ENCODE measurements at places on chromosomes 5 and 9.

- DNase-seq: no peak
- H3K27ac ChIP-seq: no peak overlapping the region
- H3K36me3 ChIP-seq: no peaks in the 10 kb centered on the region
- H3K4me1 ChIP-seq: no peaks in the 10 kb centered on the region
Measured at GRCh38 chr5:127471211-127471610, 46.2 kb upstream of the PRRC1 start.

DNA sequence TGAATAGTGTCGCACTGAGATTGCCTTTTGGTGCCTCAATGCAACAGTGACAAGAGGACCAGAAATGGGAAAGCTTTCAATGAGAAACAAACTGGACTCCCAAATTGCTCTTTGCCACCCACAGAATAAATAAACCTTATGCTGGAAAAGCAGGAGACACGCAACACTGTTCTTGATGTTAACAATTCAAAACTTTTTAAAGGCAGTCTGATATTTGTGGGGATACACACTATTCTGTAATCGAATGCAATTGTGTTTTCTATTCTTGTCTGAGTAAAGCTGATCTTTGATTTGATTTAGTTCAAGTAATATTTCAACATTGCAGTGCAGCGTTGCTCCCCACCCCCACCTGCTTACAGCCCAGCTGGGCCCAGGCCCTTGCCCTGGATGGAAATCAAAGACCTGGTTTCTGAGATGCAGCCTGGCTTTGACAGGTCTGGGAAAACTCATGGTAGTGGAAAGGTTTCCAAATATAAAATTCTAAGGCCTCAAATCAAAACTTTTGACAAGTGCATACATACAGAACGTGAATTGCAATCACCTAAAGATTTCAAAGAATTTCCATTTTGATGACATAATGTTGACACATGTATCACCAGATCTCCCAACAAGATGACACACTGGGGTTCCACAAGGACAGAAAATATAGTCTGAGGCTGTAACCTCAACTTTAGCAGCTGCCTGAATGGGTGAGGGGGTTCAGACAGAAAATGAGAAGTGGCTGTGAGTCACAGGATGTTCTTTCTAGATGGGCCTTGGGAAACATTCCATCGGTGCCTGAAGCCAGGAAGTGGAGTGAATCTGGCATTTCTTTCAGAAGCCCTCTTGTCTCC is 55.1 kb downstream of the ABCA1 start:
- peaks cover 59% of the 10 kb centered on the region for H3K4me1 ChIP-seq
- H3K36me3 ChIP-seq: no peaks in the 10 kb centered on the region
- DNase-seq: no peak
- no peak overlapping the region for H3K4me3 ChIP-seq
- H3K27ac ChIP-seq: peak overlapping the region; percentile 66
- no peaks in the 10 kb centered on the region for H3K27me3 ChIP-seq

DNA sequence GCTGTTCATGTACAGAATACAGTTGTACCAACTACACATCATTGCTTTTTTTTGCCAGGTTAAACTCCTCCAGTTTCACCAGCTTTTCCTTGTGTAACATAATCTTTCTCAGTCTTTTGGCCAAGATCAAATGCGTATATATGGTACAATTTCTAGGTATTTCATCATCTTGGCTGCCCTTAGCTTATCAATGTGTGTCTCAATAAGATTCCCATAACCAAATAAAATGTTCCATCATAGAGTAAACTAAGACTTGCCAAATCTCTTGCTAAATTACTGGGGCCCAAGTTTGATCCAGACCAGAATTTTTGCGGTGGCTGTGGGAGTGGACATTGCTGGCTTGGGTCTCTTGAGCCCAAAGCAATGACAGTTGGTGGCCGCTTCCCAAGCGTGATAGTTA is 24.3 kb upstream of the ERBIN start:
- H3K27me3 ChIP-seq: no peaks in the 10 kb centered on the region
- H3K4me1 ChIP-seq: no peaks in the 10 kb centered on the region
- no peak for DNase-seq
- H3K4me3 ChIP-seq: no peak overlapping the region
- no peaks in the 10 kb centered on the region for H3K36me3 ChIP-seq

- H3K36me3 ChIP-seq: no peaks in the 10 kb centered on the region
- peak overlapping the region; percentile 69 for H3K27ac ChIP-seq
- no peak overlapping the region for H3K4me3 ChIP-seq
- H3K4me1 ChIP-seq: peaks cover 10% of the 10 kb centered on the region
Measured at GRCh38 chr5:131256507-131256823, 7.4 kb upstream of the CDC42SE2 start.

GRCh38 chr5:165185716-165186115 is 1680.3 kb downstream of the MAT2B start:
- H3K27ac ChIP-seq: no peak overlapping the region
- H3K36me3 ChIP-seq: no peaks in the 10 kb centered on the region
- no peaks in the 10 kb centered on the region for H3K27me3 ChIP-seq
- no peaks in the 10 kb centered on the region for H3K4me1 ChIP-seq

GRCh38 chr5:111584651-111585050 is 72.3 kb upstream of the STARD4 start:
- no peak overlapping the region for H3K27ac ChIP-seq
- no peaks in the 10 kb centered on the region for H3K27me3 ChIP-seq
- no peaks in the 10 kb centered on the region for H3K36me3 ChIP-seq
- no peak for DNase-seq
- no peak overlapping the region for H3K4me3 ChIP-seq
- H3K4me1 ChIP-seq: peaks cover 14% of the 10 kb centered on the region

DNA sequence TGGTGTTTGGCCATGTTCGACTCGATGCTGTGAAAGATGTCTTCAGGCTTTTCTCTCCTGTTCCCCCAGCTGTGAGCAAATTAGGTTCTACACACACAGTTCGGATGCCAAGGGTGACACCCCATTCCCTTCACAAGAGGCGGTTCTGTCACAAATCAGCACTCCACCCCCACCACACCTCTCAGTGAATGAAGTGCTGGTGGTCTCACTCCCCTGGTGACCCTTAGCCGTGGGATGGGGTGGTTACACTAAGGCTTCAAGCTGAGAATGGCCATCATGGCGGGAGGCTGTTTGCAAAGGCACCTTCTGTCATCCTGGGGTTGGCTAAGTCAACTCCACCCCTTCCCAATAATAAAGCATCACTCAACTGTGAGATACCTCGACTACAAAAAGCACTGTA is 26.4 kb downstream of the AMBP start:
- H3K4me3 ChIP-seq: no peak overlapping the region
- no peak overlapping the region for H3K27ac ChIP-seq
- no peaks in the 10 kb centered on the region for H3K36me3 ChIP-seq
- no peaks in the 10 kb centered on the region for H3K4me1 ChIP-seq

DNA sequence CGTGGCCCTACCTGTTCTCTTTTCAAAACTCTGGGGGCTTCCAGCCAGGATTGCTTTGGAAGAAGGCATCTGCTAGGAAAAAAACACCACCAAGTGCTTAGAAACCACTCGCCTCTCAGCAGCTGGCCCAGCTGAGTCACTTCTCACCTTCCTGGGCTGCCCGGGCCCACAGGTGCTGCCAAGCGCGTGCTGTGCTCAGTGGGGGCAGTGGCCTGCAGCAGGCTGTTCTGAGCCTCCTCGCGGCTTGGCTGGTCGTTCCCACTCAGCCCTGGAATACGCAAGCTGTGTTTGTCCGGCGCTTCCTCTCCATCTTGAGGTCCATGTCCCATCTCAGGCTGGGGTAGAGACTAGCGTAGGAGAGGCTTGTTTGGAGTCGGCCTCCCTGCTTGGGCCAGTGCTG is 102.5 kb upstream of the FCN2 start:
- H3K4me3 ChIP-seq: no peak overlapping the region
- H3K4me1 ChIP-seq: peaks cover 12% of the 10 kb centered on the region
- H3K36me3 ChIP-seq: no peaks in the 10 kb centered on the region
- H3K27ac ChIP-seq: no peak overlapping the region
- DNase-seq: no peak
- peaks cover 62% of the 10 kb centered on the region for H3K27me3 ChIP-seq

GRCh38 chr5:132677682-132678400 is 4.1 kb downstream of the IL4 start:
- H3K4me3 ChIP-seq: no peak overlapping the region
- H3K36me3 ChIP-seq: no peaks in the 10 kb centered on the region
- no peak overlapping the region for H3K27ac ChIP-seq
- H3K4me1 ChIP-seq: peaks cover 22% of the 10 kb centered on the region
- no peaks in the 10 kb centered on the region for H3K27me3 ChIP-seq

DNA sequence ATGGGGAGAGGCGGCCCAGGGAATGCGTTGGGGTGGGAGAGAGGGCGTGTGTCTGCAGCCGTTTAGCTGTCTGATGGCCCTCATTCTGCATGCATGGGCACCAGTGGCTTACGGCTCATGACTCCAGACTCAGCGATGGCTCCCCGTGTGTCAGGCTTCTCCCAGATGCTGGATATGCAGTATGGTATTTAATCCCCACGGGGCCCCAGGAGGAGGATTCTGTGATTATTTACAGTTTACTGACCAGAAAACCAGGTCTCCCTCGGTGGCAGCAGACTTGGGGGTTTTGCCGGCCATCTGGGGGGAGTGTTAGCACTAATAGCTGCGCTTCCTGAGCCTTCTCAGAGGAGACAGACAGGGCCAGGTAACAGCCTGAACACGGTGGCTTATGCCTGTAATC is 4.3 kb downstream of the PRDM12 start:
- H3K4me1 ChIP-seq: peaks cover 33% of the 10 kb centered on the region
- peaks cover 32% of the 10 kb centered on the region for H3K27me3 ChIP-seq
- H3K27ac ChIP-seq: no peak overlapping the region

DNA sequence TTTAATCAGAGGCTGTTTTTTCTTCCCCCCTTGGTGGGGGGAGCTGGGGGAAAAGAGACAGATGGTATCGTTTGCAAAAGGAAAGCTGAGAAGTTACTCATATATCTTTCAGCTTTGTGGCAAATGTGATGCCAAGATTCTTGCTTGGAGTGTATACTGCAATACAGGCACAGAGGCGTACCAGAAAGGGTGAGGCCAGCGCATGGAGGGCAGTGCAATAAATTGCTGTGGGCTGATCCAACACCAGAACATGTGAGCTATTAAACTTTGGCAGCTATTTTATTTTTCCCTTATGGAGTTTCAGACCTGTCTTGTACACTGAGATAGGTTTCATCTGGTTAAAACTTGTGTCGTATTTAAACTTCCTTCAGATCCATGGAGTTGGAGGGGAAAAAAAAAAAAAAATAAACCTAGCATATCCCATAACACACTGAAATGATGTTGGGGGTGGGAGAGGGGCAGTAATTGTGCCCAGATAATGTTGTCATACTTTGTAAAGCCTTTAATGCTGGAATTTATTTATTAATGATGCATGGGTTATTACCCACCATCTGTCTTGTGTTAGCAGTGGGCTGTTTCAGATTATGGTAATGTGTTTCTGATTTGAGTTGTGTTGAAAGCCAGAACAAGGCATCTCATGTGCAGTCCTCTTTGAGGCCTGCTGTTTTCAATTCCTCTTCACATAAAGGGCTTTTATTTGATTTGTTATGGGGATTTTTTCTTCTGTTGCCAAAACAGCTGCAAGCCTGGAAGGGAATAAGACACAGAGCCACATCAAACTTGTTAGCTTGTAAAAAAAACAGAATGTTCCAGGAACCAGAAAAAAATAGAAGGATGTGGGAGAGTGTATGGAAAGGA is 891.3 kb downstream of the TLE1 start:
- no peaks in the 10 kb centered on the region for H3K36me3 ChIP-seq
- H3K27ac ChIP-seq: peak overlapping the region; percentile 75
- no peak overlapping the region for H3K4me3 ChIP-seq
- DNase-seq: no peak
- H3K27me3 ChIP-seq: no peaks in the 10 kb centered on the region

DNA sequence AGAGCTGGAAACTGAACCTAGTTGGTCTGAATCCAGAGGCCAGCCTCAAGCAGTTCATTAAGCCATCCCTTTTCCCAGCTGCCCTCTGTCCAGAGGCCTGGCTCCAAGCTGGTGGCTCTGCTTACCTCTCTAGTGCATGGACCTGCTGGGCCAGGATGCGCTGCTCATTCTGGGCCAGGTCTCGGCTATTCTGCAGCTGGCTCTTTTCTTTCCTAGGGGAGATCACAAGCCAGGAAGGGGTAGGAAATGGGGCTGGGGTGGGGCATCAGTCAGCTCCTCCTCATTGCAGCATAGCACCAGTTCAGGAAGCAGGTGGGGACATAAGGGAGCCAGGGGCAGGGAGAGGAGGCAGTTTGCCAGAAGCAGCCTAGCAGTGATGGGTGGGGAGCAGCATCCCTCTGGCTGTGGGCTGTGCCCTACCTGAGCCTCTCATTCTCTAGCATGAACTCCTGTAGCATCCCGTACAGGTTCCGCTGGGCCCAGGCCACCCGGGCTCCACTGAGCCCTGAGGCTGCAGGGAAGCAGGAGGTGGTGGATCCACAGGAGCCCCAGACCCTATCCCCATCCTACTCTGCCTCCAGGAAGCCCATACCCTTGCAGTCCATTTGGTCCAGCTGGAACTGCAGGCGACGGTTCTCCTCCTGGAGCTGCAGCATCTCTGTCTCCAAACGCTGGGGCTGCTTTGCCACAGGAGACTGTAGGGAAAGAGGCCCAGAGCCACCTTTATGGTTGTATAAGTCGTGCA is 5.2 kb downstream of the KIF12 start:
- H3K27me3 ChIP-seq: no peaks in the 10 kb centered on the region
- H3K4me1 ChIP-seq: peaks cover 10% of the 10 kb centered on the region
- H3K36me3 ChIP-seq: no peaks in the 10 kb centered on the region

- peaks cover 35% of the 10 kb centered on the region for H3K4me1 ChIP-seq
- no peaks in the 10 kb centered on the region for H3K36me3 ChIP-seq
- peak overlapping the region; percentile 9 for H3K4me3 ChIP-seq
- no peak for DNase-seq
- peak overlapping the region; percentile 80 for H3K27ac ChIP-seq
Measured at GRCh38 chr9:133238851-133239532, 29.9 kb upstream of the OBP2B start.

DNA sequence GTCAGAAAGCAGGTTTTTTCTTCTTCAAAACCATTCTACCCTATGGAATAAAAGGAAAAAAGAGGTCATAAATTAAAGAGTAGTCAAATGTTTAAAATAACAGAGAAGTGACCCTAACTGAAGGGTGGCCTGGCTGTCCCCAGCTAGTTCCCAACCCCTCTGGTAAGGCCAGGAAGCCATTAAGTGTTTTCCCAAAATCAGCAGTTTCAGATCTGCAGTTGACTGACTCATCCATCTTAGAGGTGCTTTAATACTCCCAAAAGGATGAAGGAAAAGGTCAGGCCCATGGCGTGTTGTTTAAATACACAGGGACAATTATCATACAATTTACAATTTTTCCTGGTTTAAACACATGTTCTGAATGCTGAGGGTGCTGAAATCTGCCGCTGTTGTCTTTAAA is 47.9 kb upstream of the TBC1D9B start:
- no peak overlapping the region for H3K27ac ChIP-seq
- H3K4me1 ChIP-seq: no peaks in the 10 kb centered on the region
- no peak overlapping the region for H3K4me3 ChIP-seq
- H3K27me3 ChIP-seq: no peaks in the 10 kb centered on the region
- no peak for DNase-seq
- H3K36me3 ChIP-seq: no peaks in the 10 kb centered on the region

GRCh38 chr9:134150557-134151214 is 13.7 kb downstream of the RNU6ATAC start:
- no peak overlapping the region for H3K27ac ChIP-seq
- H3K27me3 ChIP-seq: no peaks in the 10 kb centered on the region
- peaks cover 51% of the 10 kb centered on the region for H3K36me3 ChIP-seq
- peaks cover 19% of the 10 kb centered on the region for H3K4me1 ChIP-seq

Measured in esophagus squamous epithelium (tissue), 5 donors.